ENCODE measurements at places on chromosomes 11 and 22.

DNA sequence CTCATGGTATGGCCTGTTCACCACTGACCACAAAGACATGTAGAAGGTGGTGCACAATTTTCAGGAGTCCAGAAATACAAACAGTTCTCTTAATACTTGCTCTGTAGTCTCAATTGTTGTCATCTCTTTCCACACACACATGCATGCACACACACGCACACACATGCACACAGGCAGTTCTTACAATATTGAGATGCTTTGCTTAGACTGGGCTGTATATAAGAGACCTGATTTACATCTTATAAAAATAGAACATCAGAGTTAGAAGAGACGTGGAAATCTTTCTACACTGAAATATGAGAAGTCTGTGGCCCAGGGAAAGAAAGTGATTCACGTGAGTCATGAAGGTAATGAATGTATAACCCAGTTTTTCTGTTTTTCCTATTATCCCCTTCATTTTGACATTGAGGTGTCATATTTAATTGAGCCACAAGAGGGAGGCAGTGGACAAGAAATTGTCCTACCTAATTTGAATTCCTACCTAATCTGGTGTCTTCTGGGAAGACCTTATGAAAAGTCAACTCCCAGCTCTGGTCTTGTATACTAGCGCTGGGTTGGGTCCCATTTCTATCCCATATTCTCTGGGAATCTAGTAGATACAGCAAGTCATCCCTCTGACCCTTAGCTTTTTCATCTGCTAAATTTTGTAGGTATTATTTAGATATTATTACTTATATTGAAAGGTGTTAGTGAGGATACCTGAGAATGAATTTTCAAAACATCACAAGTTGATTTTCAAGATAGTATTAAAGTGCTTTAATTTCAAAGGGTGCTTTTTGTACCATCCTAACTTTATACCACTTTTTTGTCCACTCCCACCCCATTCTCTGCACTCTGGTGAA, 14.9 kb upstream of the MS4A4A start:
- DNase-seq, result no peak

GRCh38 chr11:71505001-71505400, 22.1 kb upstream of the KRTAP5-7 start:
- no peak for DNase-seq

- DNase-seq, result no peak
These were observed 143.6 kb upstream of the SYT13 start for GRCh38 chr11:45429719-45430118.

- no peak for DNase-seq
These were observed 59.3 kb upstream of the FAM181B start for GRCh38 chr11:82792822-82793569.
